CD4-positive, alpha-beta T cell treated with Interleukin-15 for 4 hours (primary cell): ENCODE measurements at places on chromosomes 16 and 17.

- no peak for DNase-seq
These were observed 46.5 kb downstream of the ARHGAP27 start for GRCh38 chr17:45386178-45386577.

DNA sequence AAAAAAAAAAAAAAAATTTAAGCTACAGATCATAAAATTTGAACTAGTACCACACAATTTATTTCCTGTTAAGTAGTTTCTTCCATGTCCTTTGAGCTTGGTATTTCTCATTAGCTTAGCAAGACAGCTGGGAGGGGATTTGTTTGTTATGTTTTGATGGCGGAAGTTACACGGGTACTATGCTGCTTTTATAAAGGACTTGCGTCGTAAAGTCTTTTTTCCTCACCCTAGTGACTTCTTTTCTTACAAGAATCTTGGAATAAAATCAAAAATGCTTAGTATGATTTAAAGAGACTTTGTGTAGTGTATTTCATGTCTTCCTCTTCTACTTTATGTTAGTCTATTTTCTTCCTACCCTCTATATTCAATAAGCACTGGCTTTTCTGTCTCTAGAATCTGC lies 89.1 kb downstream of the NLK start:
- no peak for DNase-seq

DNA sequence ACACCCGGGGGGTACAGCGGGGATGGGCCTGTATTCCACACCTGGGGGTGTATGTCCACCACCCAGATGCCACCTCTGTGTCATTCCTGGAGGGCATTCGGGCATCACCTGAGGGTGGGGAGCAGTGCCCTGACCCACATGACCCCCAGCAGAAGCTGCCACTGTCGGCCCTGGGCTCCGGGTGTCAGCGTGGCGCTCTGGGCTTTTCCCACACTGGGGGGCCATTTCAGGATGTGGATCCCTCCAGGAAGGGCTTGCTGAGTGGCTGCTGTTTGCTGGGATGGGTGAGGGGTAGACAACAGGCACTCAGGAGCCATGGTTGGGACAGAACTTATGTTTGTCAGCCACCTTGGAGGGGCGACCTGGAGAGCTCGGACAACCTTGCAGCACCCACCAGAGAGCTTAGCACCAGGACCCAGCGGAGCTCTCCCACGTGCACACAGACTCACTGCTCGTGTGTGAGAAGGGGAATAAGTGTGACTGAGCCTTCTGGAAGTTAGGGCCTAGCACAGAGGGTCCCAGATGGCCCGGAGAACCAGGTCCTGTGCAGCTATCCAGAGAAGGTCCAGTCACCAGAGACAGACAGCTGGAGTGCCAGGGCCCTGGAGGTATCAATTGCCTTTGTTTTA lies 102.7 kb downstream of the METRNL start:
- DNase-seq = no peak

DNA sequence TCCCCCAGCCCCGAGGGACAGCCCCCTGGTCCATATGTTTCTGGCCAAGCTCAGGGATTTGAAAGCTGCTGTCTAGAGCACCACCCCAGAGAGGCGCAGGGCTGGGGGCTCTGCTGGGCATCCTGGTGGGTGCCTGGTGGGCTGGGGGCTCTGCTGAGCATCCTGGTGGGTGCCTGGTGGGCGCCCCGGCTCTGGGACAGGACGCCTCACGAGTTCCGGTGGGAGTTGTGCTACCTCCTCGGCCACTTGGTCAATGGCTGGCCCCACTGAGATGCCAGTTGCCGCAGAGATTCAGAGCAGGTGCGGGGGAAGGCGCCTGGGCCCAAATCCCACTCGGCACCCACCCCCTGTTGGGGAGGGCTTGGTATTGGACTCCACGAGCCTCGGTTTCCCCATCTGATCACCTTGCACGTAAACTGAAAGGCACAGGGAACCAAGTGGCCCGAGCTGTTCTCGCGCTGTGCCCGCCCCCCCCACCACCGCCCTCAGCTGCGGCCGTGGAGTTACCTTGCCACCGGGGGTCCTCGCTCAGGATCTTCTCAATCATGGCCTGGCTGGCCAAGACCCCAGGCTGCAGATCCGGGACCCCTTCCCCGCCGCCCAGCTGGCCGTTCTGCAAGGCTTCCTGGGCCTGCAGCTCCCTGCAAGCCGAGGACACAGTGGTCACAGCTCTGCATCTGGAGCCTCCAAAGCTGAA lies 13.3 kb downstream of the UNKL start:
- no peak for DNase-seq

DNA sequence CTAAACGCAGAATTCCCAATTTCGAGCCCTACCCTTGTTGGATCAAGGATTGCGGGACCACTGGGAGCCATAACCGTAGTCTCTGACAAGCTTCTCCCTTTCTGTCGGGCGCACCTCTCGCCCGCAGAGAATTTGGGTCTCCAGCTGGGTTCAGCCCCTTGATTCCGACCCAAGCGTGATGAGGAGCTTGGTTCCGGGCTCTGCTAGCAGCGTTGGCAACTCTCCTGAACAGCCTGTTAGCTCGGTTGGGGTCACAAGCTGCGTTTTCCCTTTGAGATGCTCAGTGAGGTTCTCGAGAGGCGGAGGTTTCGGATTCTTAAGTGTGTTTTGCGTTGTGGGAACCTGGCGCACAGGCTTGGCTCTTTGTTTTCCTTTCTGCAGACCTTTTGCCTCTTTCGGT lies 655 bp downstream of the ATXN1L start:
- no peak for DNase-seq

GRCh38 chr17:21171309-21171922 lies 42.5 kb downstream of the TMEM11 start:
- DNase-seq = no peak

- no peak for DNase-seq
These were observed 55.4 kb downstream of the CDK5R1 start for GRCh38 chr17:32542186-32542585.

- no peak for DNase-seq
These were observed 455.2 kb upstream of the DYNLRB2 start for GRCh38 chr16:80085606-80086005.

DNA sequence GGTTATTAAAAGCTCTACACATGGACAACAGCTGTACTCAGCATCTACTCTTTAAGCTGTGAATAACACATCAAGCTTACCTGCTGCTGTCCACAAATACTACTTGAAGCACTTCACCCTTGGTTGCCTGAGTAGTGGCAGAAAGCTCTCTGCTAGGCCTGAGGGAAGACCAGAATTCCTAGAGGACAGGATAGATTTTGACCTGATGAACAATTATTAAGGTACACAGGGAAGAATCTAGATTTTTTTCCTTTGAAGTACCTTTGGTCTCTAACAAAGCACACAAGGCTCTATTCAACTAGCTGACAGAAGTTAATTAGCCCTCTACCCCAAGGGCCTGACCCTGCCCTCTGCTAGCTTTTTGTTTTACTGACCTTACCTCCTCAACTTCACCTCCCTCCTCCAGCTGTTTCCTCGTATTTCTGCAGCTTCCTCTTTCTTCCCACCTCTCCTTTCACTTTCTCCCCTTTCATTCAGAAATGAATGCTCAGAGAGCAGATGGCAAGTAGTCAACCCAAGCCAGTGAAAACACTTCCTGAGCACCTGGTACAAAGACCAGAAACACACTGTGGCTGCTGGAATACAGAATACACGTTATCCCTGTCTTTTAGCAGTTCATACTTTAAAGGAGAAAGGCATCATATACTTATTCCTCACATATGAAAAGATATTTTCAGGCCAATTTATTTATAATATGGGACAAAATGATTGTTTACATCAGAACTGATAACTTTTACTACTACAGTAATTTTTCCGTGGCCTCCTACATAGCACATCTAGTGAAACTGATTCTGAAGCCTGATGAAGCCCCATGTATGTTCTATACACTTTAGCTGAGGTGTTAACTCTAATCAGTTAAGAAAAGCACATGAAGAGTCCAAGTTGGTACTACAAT lies 5.7 kb upstream of the VEZF1 start:
- DNase-seq = no peak

- DNase-seq = peak; percentile 63
These were observed 29.5 kb downstream of the KAT7 start for GRCh38 chr17:49817993-49818392.

DNA sequence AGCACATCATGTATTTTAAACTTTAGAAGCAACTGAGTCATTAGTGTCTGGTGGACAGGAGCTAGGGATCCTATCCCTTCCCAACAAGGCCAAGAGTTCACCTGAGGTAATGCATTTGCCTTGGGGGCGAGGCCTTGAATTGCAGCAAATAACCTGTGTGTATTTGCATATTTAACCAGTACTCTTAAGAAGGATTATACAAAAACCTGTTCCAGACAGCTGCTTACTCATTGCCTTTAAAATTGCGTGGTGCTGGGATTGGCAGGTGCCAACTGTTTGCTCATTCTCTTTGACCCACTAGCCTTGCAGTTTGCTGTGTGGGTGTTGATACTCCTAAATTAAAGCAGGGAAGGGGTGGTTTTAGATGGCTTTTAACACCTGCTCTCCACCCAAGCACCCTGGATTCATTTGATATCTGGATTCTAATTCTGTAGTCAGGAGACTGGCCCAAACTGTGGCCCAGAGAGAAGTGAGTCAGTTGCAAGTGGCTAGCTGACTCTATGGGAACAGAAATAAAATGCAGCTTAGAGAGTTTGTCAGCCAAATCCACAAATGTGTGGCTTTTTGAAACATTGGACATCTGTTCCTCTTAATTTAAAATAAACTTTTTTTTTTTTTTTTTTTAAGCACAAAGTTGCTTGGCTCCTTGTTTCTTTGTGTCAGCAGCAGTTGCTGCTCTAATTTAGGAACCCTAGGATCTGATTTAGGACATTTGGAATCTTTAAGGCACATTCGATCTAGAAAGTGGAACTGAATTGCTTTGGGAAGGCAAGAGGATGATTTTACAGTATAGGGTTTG lies 46.9 kb downstream of the TUBD1 start:
- DNase-seq = peak; percentile 69

DNA sequence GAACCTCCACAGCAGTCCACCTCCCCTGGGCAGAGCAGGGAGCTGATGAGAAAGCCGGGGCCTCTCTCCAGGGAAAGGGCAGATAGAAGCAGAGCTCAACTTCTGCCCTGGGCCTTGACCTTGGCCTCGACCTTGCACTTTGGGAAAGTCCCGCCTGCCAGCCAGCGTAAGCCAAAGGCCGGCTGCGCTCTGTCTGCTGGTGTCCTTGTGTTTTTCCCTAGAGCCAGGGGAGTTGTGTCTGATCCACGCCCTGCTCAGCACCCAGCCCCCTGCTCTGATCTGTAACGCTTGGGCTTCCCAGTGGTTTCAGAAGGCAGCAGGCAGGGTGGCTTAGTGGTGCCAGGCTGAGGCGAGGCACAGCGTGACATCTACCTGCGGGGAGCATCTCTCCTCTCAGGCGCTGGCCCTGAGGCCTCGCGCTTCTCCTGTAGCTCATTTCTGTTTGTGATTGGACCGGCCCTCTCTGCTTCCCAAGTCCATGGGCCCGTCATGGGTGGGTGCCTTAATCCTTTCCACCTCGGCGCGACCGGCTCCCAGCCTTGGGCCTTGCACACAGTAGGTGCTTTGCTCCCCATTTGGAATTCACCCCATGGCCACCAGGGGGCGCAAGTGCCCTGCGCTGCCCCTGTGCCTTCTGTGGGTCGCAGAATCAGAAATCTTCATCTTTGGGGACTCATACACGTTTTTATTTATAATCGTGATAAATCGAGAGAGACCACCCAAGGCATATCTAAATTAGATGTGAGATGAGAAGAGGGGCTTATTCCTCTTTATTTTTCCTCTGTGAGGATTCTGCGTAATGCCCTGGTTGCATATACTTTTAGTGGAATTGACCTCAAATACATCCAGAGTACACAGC lies 24.2 kb downstream of the SGSH start:
- peak; percentile 61 for DNase-seq

- no peak for DNase-seq
These were observed 178.6 kb upstream of the TNRC6C start for GRCh38 chr17:77779711-77780539.

GRCh38 chr17:193841-194806 lies 12.7 kb upstream of the DOC2B start:
- DNase-seq = no peak

GRCh38 chr16:75317101-75317522 lies 65.7 kb upstream of the BCAR1 start:
- no peak for DNase-seq

- no peak for DNase-seq
These were observed 76.1 kb upstream of the IRX3 start for GRCh38 chr16:54362591-54363206.

GRCh38 chr17:76685846-76686245 lies 24.9 kb downstream of the MXRA7 start:
- no peak for DNase-seq

- DNase-seq = no peak
These were observed 1893.0 kb downstream of the TP53TG3F start for GRCh38 chr16:35352431-35352830.

GRCh38 chr17:1865252-1866037 lies 35.6 kb downstream of the RPA1 start:
- DNase-seq = peak; percentile 77

GRCh38 chr17:6479622-6480302 lies 35.5 kb downstream of the PIMREG start:
- DNase-seq = no peak

GRCh38 chr16:10756574-10756973 lies 12.9 kb downstream of the NUBP1 start:
- no peak for DNase-seq

GRCh38 chr17:7130621-7131422 lies 16.2 kb upstream of the ASGR2 start:
- no peak for DNase-seq

- DNase-seq = no peak
These were observed 547 bp downstream of the VMP1 start for GRCh38 chr17:59707971-59708430.

DNA sequence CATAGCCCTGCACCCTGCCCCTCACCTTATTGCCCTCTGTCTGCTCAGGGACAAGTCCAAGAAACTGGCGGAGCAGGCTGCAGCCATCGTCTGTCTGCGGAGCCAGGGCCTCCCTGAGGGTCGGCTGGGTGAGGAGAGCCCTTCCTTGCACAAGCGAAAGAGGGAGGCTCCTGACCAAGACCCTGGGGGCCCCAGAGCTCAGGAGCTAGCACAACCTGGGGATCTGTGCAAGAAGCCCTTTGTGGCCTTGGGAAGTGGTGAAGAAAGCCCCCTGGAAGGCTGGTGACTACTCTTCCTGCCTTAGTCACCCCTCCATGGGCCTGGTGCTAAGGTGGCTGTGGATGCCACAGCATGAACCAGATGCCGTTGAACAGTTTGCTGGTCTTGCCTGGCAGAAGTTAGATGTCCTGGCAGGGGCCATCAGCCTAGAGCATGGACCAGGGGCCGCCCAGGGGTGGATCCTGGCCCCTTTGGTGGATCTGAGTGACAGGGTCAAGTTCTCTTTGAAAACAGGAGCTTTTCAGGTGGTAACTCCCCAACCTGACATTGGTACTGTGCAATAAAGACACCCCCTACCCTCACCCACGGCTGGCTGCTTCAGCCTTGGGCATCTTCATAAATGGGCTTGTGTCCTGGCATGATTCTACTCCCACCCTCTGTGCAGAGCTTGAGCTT lies 6.3 kb upstream of the NFATC3 start:
- no peak for DNase-seq

- DNase-seq = peak; percentile 64
These were observed 12.1 kb downstream of the TTLL6 start for GRCh38 chr17:48804936-48805411.
